Retina (tissue), 1 donor: ENCODE measurements at places on chromosomes 2 and 18.

DNA sequence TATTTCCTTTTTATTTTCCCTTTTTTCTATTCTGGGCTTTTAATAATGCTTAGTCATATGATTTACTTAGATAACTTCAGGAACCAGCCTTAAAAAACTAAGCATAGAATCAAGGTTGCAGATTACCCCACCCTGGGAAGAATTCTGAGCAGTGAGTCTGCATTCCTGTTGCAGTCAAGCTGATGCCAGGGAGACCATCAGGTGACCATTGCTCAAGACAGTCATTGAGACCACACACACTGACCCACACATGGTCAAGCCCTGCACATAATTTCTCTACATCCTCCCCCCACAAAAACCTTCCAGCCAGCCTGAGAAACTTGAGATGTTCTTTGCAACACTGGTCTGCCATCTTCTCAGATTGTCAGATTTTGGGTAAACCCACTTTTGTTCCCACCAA is 83.9 kb downstream of the SH3YL1 start:
- DNase-seq = no peak

GRCh38 chr2:1688161-1688560 is 56.2 kb downstream of the PXDN start:
- DNase-seq = no peak

GRCh38 chr18:21739604-21740537 is 721 bp upstream of the MIB1 start:
- DNase-seq = no peak

- no peak for DNase-seq
Observed at GRCh38 chr2:191888400-191889166, 41.7 kb upstream of the CAVIN2 start.

DNA sequence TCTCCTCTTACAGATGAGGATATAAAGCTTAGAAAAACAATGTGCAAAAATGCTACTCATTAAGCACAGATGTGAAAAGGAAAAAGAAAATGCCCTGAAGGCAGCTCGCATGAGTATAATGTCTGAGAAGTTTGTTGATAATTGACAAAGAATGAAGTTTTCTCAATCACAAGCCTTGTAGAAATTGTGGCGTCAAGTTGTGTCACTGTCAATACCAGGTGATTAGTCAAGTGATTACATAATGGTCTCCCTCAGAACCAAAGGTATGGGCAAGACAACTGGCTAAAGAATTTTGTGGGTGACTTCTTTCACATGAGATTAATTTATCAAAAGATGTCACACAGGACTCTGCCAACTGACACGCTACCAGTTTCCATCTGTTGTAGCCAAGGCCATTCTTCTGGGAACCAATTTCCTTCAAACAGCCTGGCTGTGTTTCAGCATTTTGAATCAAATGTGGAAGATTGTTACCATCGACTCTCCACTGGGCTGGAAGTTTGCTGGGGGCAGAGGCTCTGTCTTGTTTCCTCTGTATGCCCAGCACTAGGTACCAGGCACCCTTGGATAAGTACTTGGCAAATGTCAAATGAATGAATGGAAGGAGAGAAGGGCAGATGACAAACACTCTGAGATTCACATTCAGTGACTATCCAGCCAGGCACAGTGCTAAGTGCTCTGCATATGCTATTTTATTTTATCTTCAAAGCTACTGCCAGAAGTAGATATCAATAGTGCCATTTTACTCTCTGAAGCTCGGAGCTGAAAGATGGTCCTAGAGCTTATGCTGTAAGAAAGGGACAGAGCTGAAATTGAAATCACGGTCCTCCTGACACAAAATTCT is 5.9 kb upstream of the FN1 start:
- peak; percentile 10 for DNase-seq

DNA sequence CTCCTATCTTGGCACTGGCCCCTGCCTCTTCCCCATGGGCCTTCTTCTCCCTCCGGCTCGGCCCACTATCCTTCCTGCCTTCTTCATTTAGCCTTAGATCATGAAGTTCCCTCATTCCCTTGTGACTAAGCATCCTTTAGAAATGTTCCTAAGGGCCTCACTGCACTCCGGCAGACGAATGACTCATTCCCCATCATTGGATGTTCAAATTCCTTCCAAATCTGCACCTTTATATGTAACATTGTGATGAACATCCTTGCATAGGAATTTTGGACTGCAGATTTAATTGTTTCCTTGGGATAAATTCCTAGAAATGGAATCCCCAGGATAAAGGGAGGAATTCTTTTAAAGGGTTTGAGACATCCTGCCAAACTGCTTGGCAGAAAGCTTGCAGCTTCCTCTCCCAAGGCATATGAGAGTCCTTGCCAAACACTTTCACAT is 19.0 kb downstream of the CRACDL start:
- DNase-seq = no peak

DNA sequence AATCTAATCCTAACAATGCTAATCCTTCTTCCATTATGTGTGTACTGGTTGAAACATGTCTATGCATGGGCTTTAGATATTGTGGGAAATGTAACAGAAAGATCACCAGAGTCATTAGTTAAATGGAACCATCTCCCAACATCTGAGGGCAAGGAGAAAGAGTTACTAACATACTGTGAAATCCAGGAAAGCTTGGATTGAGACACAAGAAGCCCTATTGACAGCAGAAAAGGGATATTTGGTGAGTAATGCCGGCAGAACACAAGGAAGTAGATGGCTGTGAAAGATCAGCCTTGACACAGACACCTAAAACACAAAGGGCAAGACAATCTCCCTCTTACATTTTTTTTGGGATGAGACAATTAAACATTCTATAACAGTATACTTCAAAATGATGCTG is 28.5 kb upstream of the LAMA1 start:
- no peak for DNase-seq

DNA sequence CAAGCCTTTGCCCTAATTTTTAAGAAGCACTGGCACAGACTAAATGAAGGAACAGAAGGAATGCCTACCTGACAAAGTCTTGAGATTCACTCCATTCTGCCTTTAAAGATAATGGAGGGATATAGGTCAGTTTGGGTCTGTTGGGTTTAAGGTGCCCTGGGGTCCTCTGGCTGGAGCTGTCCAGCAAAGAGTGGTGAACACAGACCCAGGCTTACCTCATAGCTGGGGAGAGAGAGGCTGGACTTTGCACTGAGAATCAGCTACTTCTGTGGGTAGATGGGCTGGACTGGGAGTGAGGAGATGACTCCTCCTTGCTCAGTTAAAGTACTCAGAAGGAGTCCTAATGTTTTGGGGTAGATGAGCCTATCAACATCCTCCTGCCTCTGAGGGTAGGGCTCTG is 64.4 kb upstream of the CXCR4 start:
- no peak for DNase-seq

DNA sequence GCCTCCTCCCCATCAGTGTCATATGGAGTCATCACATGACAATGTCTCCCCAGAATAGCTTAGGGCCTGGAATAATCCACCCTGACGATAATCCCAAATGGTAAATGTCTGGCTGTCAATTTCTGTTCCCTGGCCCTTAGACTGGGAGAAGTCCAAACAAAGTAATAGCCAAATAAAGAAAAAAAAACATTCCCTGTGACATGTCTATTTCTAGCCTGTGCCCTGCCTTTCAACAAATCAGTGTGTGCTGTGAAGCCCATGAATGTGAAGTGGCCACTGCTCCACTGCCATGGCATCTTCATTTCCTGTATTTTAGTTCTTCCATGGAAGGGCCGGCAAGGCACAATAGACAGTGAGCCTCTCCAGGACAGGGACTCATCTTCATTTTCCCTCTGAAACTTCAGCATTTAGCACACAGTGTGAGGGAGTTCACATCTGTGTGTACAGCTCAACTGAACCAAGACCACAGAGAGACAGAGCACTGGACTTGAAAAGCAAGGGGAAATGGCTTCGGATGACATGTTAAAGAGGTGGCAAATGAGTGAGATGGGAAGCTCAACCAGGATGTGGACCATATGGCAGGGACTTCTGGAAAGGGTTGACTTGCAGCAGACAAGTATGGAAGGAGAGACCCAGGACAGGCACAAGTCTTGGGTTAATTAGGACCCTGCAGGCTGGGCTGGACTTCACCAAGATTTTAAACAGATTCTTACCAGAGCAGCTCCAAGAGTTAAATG is 140.0 kb downstream of the ANTXR1 start:
- no peak for DNase-seq

DNA sequence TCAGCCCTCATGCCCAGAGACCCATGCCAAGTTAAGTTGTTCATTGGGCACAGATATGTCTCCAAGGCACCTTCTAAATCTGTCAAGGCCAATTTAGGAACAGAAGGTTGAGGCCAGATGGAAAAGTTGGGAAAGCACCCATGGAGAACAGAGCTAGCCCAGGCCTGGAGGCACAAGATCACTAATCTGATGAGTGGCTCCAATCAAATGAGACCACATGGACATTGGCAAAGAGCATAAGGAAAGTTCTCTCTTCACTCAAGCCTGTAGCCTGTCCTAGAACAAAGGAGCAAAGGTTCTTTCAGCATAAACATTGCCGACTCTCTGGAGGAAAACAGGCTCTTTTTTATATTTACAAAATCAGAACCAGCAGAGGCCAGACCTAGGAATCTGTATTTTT is 154.8 kb downstream of the RNF152 start:
- DNase-seq = no peak

DNA sequence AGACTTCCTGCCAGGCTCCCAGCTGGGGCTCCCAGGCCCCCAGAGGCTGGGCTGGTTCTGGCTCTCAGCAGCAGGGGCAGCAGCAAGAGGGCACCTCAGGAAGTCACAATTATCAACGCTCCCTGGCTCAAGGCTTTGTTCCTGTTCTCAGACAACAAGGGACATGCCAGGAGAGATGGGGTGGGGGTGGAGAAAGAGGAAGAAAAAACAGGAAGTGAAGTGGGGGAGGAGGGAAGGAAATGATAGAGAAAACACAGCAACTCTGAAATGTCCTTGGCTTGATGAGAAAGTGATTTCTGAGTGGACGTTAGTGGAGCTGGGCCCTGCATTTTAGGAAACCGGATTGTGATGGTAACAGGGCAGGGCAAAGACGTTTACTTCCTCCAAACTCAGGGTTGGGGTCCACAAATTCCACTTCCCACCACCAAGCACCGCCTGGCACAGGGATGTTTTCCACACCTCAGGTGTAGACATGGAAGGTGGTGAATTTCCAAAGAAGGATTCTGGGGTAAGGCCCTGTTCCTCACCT is 40.4 kb downstream of the CYRIA start:
- no peak for DNase-seq

- DNase-seq = no peak
Observed at GRCh38 chr2:169891593-169892298, 64.5 kb downstream of the UBR3 start.

GRCh38 chr2:11154923-11155380 is 315 bp upstream of the SLC66A3 start:
- no peak for DNase-seq

- no peak for DNase-seq
Observed at GRCh38 chr18:9814431-9814830, 71.3 kb upstream of the TXNDC2 start.

GRCh38 chr18:64993695-64994094 is 757.1 kb upstream of the CDH7 start:
- DNase-seq = no peak

DNA sequence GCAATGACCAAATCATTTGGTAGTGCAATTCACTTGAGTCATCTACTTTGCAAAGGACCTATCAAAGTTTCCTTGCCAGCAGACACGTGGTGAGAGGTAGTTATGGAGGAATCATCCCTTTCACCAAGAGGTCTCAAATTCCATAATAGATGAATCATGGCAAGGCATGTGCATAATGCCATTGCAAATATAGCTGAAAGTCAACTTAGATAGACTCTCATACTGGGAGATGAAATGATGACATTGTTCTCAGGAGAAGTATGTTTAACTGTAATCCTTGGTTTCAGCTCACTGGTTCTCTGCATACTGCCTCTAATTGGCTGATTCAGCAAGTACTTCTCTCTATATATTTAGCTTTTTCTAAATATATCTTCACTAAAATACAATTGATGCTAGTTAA is 57.2 kb downstream of the CALCRL start:
- no peak for DNase-seq

DNA sequence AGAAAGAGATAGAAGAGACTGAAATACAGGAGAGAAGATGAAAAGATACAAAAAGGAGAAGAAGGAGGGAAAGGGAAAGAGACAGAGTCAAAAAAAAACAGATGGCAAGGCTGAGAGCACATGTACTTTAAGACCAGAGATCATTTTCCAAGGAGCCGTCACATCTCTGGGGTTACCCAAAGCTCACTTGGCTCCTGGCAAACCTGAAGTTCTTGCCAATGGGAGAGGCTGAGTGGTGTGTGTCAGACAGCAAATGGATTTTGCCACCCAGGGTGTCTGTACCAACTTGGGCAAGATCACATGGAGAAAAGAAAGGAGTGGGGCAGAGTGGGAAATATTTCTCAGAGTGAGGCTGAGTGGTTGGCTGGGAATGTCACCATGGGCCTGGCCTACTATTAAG is 219.3 kb upstream of the TNP1 start:
- no peak for DNase-seq

DNA sequence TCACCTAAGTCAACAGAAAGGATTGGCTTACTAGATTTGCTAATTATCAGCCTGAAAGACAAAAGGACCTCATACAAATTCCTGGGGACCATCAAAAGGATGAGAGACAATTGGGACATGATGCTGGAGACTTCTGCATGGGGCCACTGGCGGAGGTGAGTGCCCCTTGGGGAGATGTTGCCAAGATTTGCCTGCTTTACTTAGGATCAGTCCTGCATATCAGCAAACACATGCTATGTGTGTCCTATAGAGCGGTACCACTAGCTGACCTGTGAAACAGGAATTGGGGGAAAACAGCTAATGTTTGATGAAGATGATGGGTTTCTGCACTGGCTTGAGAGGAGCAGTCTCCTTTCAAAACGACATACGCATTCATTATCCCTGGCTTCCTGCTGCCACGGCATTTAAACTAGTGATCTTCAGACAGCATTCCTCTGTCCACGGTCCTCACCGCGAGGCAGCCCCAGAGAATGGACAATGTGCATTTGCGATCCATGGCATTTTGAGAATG is 104.2 kb downstream of the TGIF1 start:
- DNase-seq = peak; percentile 38

DNA sequence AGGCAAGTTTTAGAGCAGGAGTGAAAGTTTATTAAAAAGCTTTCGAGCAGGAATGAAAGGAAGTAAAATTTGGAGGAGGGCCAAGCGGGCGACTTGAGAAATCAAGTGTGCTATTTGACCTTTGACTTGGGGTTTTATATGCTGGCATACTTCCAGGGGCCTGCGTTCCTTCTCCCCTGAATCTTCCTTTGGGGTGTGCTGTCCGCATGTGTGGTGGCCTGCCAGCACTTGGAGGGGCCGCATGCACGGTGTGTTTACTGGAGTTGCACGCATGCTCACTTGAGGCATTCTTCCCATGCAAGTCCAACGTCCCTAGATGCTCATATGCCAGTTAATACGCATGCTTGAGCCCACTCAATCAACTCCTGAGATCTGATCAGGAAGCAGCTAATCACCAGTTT is 78.3 kb upstream of the MAP4K4 start:
- no peak for DNase-seq
